ACHN (cell line): ENCODE measurements at places on chromosomes 7 and 10.
A peak's percentile ranks its signal among the peaks of the same experiment; 100 is the strongest.

DNA sequence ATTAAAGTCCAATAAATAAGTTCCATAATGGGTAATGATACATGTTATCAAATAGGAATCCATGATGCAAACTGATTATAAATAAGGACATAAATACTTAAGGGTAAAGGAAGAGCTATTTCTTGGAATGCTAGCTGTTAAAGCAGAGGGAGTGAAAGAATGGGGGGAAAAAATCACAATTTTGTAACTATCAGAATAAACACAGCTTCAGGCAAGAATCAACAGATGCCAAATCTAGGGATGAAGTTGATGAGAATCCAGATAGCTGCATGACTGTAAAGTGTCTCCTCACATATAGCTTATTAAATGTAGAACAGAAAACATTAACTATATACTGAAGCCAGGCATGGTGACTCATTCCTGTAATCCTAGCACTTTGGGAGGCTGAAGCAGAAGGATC, 4.9 kb downstream of the IPMK start:
- DNase-seq = no peak

- no peak for DNase-seq
Observed at GRCh38 chr10:167383-167782, 32.1 kb downstream of the ZMYND11 start.

DNA sequence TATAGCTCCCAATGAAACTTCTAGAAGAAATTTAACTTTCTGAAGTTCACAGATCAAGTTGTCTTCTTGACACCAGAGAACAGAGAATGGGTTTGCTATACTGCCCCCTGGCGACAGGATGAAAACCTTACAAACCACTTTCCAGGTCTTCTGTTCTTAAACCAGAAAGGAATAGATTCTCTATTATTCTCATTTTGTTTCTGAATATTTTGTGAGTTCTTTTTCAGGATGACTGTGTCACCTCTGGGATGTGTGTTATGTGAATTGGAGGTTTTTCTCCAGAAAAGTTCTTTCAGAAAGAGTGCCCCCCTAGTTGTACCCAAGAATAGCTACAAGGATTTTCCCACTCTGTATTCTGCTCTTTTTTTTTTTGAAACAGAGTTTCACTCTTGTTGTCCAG, 6.3 kb downstream of the IFT22 start:
- DNase-seq = peak; percentile 75

GRCh38 chr10:44201656-44202055, 183.2 kb downstream of the CXCL12 start:
- DNase-seq = no peak

GRCh38 chr7:105838627-105839231, 37.7 kb downstream of the ATXN7L1 start:
- no peak for DNase-seq

DNA sequence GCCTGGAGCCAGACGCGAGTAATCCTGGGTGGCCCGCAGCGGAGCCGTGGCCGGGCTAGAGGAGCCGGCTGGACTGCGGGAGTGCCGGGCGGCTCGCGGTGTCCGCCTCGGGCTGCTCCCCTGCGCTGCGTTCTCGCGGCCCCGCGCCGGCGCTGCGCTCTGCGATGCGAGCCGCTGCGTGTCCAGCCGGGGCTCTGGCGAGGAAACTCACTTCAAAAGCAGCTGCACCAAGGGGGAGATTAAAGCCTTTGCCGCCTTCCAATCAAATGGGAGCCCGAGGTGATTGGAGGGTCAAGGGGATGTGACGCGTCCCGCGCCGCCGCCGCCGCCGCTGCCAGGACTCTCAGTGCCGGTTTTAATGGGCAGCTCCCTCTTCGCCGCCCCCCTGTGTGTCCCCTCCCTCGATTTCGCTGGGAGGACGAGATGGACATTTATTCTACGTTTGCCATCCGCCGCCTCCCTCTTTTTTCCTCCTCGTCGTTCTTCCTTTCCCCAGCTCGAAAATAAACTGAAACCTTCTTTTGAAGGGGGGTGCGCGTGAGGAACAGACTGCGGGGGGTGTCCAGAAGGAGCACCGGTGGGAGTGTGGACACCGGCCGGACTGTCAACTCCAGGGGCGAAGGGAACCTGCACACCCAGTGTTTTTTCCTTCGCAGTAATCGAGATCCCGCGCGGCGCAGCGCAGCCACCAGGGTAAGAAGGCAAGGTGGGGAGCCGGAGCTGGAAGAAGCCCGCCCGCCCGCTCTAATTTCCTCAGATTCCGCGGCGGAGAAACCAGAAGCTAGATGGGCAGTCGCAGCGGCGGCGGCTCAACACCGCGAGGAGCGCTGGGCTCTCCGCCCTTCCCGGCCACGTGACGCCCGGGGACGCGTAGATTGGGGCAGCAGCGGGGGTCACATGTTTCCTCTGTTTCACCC, at the start of gene ZNF503:
Gene ZNF503, minus strand, starts transcription at position 196 of the 917 bp plus-strand sequence. CDS start 345 bp downstream, outside the sequence.
- DNase-seq = peak; percentile 97

DNA sequence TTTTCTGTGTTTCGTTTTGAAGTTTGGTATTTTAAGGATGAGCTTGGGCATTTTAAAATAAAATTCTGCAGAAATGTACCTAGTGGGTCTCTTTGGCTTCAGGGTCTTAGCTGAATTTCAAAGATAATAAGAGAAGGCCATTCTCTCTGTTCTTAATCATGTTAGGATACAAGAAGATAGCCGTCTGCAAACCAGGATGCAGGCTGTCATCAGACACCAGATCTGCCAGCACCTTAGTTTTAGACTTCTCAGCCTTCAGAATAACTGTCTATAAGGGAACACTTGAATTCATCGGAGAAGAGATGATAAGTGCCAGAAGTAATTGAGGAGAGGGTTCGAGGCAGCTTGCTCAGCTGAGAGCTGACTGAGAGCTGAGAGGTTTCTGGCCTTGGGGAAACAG, 202.1 kb downstream of the REEP3 start:
- no peak for DNase-seq

- DNase-seq = no peak
Observed at GRCh38 chr7:150967349-150967748, 10.8 kb downstream of the KCNH2 start.

- DNase-seq = no peak
Observed at GRCh38 chr7:149432121-149432691, 28.7 kb downstream of the ZNF777 start.

DNA sequence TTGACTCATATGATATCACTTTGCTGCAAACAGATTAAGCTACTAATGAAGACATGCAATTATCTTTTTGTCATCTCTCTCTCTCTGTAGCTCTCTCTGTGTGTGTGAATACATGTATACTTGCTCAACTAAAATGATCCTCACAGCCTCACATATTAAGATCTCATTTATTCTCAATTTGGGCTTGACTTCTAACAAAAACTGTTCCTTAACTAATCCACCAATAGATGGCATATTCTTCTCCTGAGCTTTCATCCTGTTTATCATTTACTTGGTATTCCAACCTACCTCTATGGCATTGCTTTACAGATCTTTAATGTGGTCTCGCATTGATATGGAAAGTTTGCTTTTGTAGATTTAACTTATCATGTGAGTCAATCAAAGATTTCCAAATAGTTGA, 540.4 kb downstream of the CNTNAP2 start:
- DNase-seq = no peak

GRCh38 chr10:79328147-79328701, 19.0 kb upstream of the PPIF start:
- no peak for DNase-seq

DNA sequence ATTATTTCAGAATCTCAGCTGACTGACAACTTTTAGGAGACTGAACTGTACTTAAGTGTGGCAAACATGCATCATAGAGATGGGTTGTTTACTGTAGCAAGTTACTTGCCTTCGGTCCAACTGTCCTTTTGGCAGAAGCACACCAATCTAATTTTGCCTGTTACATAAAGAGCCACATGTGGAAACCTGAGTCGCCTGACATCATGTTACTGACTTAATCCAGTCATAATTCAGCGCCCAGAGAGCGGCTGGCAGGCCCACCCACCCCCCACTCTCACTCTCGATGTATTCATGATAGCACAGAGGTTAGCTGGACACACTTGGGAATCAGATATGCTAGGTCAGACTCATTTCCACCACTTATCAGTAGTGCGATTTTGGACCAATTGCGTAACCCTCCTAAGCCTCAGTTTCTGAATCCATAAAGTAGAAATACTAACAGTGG, 57.3 kb upstream of the CAPZA2 start:
- no peak for DNase-seq

- DNase-seq = no peak
Observed at GRCh38 chr10:50231515-50232260, 19.6 kb downstream of the ASAH2 start.

- peak; percentile 72 for DNase-seq
Observed at GRCh38 chr10:91598211-91598977, 34.5 kb downstream of the PPP1R3C start.

- no peak for DNase-seq
Observed at GRCh38 chr10:24153031-24153430, 55.9 kb upstream of the KIAA1217 start.

DNA sequence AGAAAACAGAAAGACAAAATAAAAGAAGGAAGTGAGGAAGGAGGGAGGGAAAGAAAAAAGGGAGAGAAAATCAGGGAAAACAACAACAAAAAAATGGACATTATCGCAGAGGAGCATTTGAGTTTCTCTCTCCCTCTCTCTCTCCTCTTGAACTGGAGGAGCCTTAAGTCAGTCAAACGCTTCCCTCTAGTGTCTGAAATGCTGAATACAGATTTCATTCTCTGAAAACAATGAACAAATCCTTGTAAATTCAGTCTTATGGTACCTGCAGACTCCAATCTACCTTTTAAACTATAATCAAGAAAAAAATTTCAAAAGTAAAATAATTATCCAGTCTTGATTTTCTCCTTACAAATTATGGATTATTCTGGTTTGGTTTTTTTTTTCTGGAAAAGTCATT, 89.2 kb upstream of the PFKP start:
- peak; percentile 68 for DNase-seq

DNA sequence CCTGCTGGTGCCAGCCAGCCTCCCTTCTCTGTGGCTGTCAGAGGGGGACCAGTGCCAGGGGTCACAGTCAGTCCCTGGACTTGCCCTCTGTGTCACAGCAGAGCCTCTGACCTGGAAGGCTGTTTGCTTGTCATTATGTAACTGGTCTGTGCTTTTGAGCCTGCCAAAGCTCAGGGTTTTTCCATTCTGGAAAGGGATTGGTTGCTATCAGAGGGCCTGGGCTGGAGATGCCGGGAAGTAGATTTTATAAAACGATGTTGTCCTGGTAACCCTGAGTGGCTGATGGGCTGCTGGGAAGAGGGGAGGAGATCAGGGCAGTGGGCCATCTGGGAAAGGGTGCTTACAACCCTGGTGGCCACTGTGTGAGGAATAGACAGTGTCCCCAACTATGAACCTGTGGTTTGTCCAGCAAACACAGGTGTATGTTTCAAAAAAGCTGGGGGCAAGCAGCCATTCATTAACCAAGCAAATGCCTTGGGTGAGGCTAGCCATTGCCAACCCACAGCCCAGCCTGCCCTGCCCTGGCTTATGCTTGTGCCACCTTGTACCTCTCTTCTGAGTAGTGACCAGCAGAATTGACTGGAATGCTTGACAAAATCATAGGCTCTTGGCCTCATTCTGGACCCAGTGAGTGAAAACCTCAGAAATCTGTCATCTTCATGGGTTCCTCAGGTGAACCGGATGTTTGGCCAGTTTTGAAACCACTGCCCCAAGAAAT, 21.6 kb downstream of the SFTPD start:
- no peak for DNase-seq

DNA sequence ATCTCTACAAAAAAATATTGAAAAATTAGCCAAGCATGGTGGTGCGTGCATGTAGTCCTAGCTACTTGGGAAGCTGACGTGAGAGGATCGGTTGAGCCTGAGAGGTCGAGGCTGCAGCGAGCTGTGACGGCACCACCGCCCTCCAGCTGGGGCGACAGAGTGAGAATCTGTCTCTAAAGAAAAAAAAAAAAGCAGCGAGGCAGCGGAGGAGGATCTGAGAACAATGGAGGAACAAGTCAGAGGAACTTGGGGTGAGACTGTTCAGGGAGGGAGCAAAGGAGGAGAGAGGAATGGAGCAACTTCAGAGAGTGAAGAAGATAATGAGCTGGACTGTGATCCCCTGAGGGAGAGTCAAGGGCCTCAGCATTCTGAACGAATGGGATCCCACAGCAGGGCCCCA, 85.4 kb downstream of the MKX start:
- DNase-seq = no peak

- DNase-seq = no peak
Observed at GRCh38 chr10:5194431-5194830, 2.2 kb upstream of the AKR1C4 start.

- no peak for DNase-seq
Observed at GRCh38 chr10:55400075-55400849, 599.2 kb upstream of the PCDH15 start.

GRCh38 chr7:151507806-151508205, 11.9 kb downstream of the RHEB start:
- DNase-seq = no peak

GRCh38 chr7:108581655-108582491, 12.2 kb downstream of the DNAJB9 start:
- DNase-seq = peak; percentile 43

DNA sequence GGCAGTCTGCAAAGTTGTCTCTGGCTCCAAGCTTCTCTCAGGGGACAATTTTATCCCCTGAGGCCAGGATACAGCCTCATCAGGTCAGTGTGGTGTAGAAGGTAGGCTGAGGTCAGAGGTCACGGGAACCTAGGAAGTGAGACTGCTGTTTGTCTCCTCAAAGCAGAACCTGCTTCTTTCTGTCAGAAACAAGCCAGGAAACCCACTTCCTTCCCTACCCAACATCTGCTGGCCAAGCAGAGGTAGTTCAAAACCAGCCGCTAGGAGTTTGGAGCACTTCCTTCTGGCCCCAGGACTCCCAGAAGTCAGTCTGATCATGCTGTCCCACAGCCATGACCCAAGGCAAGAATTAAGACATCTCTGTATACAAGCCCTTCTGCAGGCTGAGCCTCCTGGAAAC, 12.2 kb downstream of the CLRN3 start:
- DNase-seq = no peak

GRCh38 chr7:47663851-47664250, 81.9 kb upstream of the TNS3 start:
- DNase-seq = no peak

DNA sequence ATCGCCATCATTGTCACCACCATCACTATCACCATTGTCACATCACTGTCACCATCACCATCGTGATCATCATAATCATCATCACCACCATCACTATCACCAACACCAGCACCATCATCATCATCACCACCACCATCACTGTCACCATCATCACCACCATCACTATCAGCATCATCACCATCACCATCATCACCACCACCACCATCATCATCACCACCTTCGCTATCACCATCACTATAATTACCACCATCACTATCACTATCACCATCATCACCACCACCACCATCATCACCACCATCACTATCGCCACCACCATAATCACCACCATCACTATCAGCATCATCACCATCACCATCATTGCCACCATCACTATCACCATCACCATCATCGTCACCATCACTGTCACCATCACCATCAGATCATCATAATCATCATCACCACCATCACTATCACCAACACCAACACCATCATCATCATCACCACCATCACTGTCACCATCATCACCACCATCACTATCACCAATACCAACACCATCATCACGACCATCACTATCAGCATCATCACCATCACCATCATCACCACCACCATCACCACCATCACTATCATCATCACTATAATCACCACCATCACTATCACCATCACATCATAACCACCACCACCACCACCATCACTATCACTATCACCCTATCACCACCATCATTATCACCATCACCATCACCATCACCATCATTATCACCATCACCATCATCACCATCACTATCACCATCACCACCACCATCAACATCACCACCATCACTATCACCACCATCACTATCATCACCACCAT, 6.0 kb upstream of the GNA12 start:
- no peak for DNase-seq

GRCh38 chr7:45259966-45260646, 102.5 kb downstream of the RAMP3 start:
- DNase-seq = peak; percentile 54
